Umbilical cord (tissue), 2 donors: ENCODE measurements at places on chromosomes 6 and 20. TPM values are rescaled to one million over a fixed set of nuclear protein-coding genes. Genes with fewer than 3 reads are reported as not detected.

GRCh38 chr6:32140420-32141046 is 10.4 kb upstream of the FKBPL start:
- DNase-seq: no peak

The BPIFB4 gene
- not detected for total RNA-seq

The IER3 gene
- total RNA-seq: 70.1 TPM

DNA sequence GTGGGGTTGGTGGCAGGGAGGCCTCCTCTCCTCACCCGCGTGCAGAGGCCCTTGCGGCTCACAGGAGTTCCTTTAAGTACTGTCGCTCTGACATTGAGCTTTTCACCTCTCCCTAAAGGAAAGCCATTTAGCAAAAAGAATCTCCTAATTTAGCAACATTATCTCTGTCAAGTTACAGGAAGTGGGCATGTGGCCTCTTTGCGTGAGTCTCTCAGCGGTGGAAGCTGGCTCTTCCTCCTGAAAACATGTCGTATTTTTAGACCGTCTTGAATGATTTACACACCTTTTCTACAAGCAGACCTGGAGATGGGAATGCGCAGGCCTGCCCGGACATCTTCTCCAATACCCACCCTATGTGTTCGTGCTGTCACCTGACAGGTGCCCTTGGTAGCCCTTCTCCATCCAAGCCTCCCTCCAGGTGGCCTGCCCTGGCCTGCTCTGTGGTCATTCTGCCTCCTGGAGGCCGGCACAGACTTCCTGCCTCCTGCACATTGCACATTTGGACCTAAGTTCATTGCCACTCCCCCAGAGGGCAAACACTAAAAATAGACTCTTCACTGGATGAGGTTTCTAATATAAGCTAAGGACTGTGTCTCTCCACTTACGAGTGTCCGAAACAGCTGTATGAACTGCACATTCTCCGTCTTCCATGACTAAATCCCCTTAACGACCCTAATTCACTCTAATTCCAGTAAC is 18.5 kb upstream of the PHACTR3 start:
- no peak for DNase-seq

DNA sequence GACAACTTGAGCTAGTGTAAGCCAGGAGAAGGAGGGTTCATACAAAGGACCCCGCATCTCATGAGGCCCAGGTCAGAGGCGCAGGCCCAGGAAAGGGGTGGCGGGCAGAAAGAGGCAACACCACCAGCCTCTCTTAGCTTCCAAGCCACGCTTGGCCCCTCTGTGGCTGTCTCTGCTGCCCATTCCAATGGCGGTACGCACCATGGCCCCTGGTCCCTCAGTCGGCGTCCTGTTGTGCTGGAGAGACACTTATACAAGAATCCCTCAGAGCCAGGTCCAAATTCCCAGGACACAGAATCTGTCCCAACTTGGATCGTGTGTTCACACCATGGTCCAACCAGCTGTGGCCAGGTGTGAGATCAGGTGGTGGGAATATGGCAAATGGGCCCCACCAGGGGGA is 127.0 kb upstream of the CDH4 start:
- no peak for DNase-seq

DNA sequence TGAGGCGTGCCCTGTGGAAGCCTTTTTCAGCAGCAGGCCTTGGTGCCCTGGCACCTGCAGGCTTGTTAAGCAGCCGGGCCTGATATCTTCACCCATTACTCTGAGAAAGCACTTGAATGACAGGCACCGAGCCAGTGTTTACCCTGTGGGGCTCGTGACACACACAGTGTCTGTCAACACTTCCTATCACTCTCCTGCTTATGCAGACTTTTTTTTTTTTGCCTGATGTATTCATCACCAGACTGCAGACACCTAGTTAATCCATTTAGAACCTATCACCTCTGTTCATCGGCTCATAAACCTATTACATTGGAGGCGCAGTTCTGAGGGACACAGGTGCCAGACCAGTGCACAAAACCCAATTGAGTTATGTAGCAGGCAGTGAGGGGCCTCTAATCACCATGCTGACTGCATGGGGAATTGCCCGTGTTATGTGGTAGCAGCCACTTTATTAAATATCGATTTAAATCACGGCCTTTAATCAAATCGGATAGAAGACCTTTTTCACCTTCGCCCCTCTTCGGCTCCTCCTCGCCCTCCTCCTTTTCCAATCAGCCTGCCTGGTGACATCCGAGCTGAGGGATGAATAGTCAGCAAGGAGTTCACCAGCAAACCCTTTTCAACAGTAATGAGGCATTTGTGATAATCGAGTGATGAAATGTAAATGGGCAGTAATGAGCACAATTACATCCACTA is 962.9 kb upstream of the SLC35B3 start:
- DNase-seq: no peak

DNA sequence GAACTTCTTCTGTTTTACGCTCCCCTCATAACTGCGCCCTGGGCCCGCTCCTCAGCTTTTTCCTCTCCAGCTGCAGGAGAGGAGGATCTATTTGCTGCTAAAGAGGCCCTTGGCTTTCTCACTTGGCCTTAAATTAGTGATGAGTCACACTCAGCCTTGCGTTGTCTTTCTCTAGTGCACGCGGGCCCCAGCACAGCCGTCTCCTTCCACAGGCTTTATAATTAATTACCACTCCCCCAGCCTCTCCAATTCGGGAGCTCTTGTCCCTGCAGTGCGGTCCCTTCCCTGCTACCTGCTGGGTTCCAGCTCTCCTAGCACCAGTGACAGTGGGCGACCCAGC is 25.2 kb downstream of the PACSIN1 start:
- DNase-seq: peak; percentile 62

GRCh38 chr6:10722820-10723566 is at the start of gene TMEM14C:
Gene TMEM14C, plus strand, starts transcription at chr6:10723070. Its CDS starts 1,544 bp downstream, at chr6:10724614.
- peak; percentile 99 for DNase-seq

The MYL9 gene
- 46.5 TPM for total RNA-seq

DNA sequence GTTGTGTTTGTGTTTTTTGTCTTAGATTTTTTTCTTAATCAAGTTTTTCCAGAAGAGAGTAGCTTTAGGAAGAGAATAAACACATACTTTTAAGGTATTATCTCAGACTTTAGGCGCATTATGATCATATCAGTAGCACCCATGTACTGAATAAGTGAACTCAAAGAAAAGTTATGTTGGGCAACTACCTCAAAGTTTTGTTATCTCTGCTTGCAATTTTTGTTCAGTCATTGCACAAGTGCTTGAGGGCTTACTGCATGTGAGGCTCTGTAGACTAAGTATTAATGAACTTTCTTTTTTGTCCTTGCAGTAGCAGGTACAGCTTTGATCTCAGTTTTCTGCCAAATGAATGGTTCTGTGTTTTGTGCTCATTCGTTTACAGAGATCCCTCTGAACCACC is 189.0 kb downstream of the SLC16A10 start:
- no peak for DNase-seq

The HLA-DQB1 gene
- total RNA-seq: 0.24 TPM

The UBE2J1 gene
- 42.6 TPM for total RNA-seq

DNA sequence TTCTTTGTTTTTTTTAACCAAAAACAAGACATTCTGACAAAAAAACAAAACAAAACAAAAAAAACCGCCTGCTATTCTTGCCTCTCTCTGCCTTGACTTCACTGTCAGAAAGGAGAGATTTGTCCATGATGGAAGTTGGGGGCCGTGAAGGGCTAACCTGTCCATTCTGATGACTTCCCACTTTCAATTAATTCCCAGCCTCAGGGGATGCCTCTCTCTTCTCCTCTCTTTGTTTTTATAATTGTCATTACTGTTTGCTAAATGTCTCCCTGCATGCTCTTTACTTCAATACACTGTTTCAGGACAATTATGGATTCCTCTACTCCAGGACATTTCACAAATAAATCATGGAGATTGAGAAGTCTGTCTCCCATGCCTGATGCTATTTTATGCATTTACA is 130.5 kb upstream of the CNR1 start:
- DNase-seq: no peak

- DNase-seq: no peak
These were observed 5.9 kb upstream of the PDE10A start for GRCh38 chr6:165668951-165669350.

The SEMG1 gene
- total RNA-seq: 6.0 TPM
